ENCODE measurements at places on chromosomes 12 and 14. TPM values are rescaled to one million over a fixed set of nuclear protein-coding genes. Genes with fewer than 3 reads are reported as not detected.

The DDX11 gene
- total RNA-seq = 49.5 TPM

The FIGNL2 gene
- 0.39 TPM for total RNA-seq

The DPY19L2 gene
- total RNA-seq = 0.73 TPM

The NGB gene
- total RNA-seq = not detected

The SMIM41 gene
- total RNA-seq = 0.24 TPM

The ARG2 gene
- 0.40 TPM for total RNA-seq

The KIF26A gene
- total RNA-seq = not detected

The LGR5 gene
- not detected for total RNA-seq

The IL23A gene
- total RNA-seq = 5.6 TPM

The SYNDIG1L gene
- not detected for total RNA-seq

The WNT1 gene
- total RNA-seq = not detected

Measured in activated B cell treated with CpG ODN at 0.5 μM for 24 hours (primary cell).